ENCODE measurements at places on chromosomes 5 and 9.

GRCh38 chr9:87146933-87147332 lies 199.6 kb upstream of the GAS1 start:
- no peak for DNase-seq

- no peak for DNase-seq
Measured at GRCh38 chr5:22541037-22541436, 312.1 kb downstream of the CDH12 start.

- no peak for DNase-seq
Measured at GRCh38 chr9:19022206-19022605, 10.8 kb downstream of the SAXO1 start.

DNA sequence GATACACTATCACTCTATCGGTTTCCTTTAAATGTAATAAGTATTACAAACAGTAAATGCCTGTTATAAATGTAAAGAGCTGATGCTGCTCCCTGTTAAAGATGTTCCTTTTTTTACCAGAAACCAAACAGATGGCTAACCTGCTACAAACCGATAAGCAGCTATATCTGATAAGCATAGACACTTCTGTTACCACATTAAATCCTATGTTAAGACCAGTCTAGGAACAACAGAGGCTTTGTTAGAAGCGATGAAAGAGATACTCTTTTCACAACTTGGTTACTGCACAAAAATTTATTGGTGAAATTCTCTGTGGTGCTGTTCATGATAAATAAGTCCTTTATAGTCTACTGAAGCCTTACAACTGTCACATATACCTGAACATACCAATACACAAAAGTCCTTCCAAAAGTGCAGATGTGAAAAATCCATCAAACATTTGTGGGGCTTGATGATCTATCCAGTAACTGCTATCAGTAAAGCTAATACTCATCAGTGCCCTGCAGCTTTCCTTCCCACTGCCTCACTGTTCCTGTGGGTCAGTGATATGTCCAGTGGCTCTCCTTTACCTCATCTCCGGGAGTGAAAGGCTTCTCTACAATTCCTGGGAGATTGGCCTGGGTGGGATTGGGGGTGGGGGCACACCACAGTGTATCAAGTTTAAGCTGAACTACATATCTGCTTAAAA lies 25.8 kb upstream of the PRXL2C start:
- DNase-seq = no peak

DNA sequence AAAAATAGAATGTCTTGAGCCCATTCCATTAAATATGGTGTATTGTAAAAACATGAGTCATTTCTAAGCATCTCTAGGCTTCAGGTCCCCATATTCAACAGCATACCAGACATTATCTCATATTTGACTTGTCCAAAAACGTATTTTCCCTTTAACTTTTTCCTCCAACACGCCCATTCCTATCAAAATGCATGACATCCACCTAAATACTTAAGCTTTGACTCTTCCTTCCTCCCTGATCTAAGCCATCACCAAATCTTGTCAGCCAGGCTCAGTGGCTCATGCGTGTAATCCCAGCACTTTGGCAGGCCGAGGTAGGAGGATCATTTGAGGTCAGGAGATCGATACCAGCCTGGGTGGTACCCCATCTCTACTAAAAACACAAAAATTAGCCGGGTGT lies 23.9 kb downstream of the VCP start:
- DNase-seq = no peak

- DNase-seq = no peak
Measured at GRCh38 chr5:53092242-53092641, 17.3 kb downstream of the MOCS2 start.

- DNase-seq = no peak
Measured at GRCh38 chr9:98356953-98357690, 101.7 kb upstream of the TBC1D2 start.

- DNase-seq = no peak
Measured at GRCh38 chr9:137774775-137775386, 102.7 kb upstream of the CACNA1B start.

- DNase-seq = no peak
Measured at GRCh38 chr5:88656221-88656950, 226.6 kb downstream of the MEF2C start.

- DNase-seq = no peak
Measured at GRCh38 chr5:113632996-113633395, 119.5 kb downstream of the YTHDC2 start.

- DNase-seq = no peak
Measured at GRCh38 chr5:145223582-145223981, 611.6 kb downstream of the PRELID2 start.

GRCh38 chr5:35771300-35771699 lies 85.4 kb upstream of the IL7R start:
- DNase-seq = no peak

GRCh38 chr9:28782630-28783029 lies 1209.3 kb upstream of the C9orf72 start:
- no peak for DNase-seq

GRCh38 chr9:24572406-24572805 lies 26.7 kb upstream of the IZUMO3 start:
- DNase-seq = no peak

- DNase-seq = no peak
Measured at GRCh38 chr5:126437721-126438120, 14.5 kb downstream of the GRAMD2B start.

GRCh38 chr5:130189961-130190360 lies 285.7 kb downstream of the CHSY3 start:
- no peak for DNase-seq

DNA sequence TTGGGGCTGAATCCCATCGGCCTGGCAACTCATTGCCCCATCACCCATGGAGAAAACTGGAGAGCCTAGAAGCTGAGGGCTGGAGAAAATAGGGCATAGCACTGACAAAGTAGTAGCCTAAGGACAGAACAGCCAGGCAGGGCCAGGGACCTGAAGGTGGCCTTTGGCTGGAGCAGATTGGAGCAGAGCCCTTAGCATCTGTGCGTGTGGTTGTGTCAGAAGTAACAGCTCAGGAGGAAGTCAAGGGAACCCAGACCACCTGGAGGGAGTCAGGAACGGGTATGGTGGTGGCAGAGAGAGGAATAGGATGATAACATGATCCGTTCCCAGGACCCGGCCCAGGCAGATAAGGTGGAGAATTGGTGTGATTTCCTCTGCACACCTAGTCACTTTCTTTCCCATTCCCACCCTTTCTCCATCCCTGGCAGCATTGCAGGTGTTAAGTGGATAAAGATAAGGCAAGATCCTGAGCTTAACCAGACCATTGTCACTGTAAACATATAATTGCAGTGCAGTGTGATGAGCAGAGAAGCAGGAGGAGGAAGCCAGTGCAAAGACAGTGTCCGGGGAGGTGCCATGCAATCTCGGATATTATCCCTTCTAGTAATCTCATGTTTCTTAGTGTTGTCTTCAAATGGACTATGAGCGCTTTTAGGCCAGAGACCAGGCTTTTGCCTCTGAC lies 67.0 kb downstream of the NDFIP1 start:
- DNase-seq = no peak

All from stimulated activated CD4-positive, alpha-beta T cell treated with anti-CD3 and anti-CD28 coated beads, Interleukin-12 subunit alpha, Interleukin-12 subunit beta, amount 100 ng/mL, for 4 hours (primary cell).